MCF 10A (cell line): ENCODE measurements at places on chromosomes 3 and 15. TPM values are rescaled to one million over a fixed set of nuclear protein-coding genes. Genes with fewer than 3 reads are reported as not detected.

GRCh38 chr3:67017211-67017610 is 19.1 kb downstream of the KBTBD8 start:
- DNase-seq: no peak

GRCh38 chr3:39383045-39383880 is at the start of gene SLC25A38:
SLC25A38 (plus strand) TSS chr3:39383370; CDS start chr3:39383725, 355 bp downstream.
- peak; percentile 85 for DNase-seq

MAGI1 gene
- 6.2 and 6.3 TPM in 2 replicates for total RNA-seq

BMF gene
- 0.17 TPM in 1 of 2 replicates, not detected in the other for total RNA-seq

EFCAB12 gene
- total RNA-seq: 0.22 TPM in 1 of 2 replicates, not detected in the other

CCR9 gene
- not detected in 2 replicates for total RNA-seq

LRRC2 gene
- not detected in 2 replicates for total RNA-seq

TMIE gene
- total RNA-seq: 0.26 and 1.0 TPM in 2 replicates

- DNase-seq: no peak
Measured at GRCh38 chr3:115862099-115862498, 238.8 kb downstream of the GAP43 start.

- no peak for DNase-seq
Measured at GRCh38 chr3:170651260-170651845, 65.5 kb upstream of the SLC7A14 start.
